GF-D8 (cell line): ENCODE measurements at places on chromosomes 4 and X.

GRCh38 chr4:121070274-121070673 lies 2.1 kb downstream of the NDNF start:
- no peak for DNase-seq

- DNase-seq: peak; percentile 44
Measured at GRCh38 chrX:85112293-85112692, 108.6 kb downstream of the APOOL start.

DNA sequence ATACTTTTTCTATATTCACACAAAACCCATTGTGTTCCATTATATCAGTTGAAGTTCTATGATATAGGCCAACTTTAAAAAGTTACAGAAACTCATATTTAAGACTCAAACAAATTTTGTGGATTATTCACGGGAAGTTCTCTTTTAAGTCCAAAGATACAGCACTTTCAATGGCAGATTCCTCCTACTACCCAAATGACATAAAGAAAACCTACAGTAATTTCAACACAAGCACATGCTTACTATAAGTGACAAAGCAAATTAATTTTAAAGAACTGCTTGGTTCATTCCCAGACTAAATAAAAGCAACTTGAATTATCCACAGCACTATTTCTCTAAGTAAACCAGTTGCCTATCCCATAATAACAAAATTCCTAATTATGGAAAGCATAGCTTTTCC lies 4.1 kb downstream of the PPA2 start:
- DNase-seq: no peak

DNA sequence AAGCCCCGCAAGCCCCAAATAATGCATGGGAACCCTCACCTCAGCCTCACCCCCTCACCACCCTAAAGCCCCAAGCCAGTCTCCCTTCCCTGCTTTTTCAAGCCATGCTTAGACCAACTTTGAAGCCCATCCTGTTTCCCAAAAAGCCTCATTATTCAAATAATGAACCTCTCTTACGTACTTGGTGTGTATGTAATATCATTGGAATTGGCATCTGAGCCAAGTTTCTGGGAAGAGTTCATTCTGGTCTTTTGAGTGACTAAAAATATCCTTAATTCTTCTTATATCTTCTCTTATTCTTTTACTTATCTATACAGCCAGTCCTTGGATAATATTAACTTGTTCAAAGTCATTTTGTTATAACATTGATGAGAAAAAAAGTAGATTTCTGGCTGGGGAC lies 875.8 kb upstream of the SLIT2 start:
- no peak for DNase-seq

DNA sequence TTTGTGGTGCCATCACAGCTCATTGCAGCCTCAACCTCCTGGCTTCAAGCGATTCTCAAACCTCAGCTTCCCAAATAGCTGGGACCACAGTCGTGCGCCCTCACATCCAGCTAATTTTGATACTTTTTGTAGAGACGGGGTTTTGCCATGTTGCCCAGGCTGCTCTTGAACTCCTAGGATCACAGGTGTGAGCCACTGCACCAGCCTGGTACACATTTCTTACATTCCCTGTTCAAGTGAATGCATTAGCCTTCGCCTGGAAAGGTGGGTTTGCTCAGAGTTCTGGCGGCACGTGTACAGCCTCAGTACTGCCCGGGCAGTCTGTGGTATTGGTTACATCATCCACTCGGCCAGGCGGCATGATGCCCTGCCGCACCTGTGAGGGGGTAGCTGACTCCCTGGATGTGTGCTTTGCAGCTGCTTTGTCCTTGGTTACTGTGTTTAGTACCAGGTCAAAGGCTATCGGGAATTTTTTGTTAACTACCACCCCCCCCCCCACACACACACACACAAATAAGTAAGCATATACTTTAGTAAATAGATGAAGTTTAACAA lies 57.1 kb downstream of the TNIP2 start:
- DNase-seq: no peak

DNA sequence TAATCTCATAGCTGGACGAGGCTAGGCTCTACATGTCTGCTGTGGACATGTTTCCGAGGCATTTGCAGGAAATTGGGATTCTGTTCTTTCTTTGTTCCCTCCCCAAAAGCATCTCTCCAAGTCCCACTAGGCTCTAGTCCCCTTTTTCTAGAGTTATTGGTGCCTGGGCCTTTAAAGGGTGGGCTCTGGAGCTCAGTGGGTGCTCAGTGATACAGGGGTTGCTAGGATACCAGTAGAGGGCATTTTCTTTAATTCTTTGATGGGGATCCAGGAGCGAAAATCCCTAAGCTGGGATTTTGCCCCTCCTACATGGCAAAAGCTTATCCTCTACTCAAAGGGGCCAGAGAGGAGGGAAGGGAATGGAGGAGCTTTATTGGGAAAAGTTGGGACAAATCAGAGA lies 34.2 kb downstream of the ARHGEF9 start:
- DNase-seq: no peak

DNA sequence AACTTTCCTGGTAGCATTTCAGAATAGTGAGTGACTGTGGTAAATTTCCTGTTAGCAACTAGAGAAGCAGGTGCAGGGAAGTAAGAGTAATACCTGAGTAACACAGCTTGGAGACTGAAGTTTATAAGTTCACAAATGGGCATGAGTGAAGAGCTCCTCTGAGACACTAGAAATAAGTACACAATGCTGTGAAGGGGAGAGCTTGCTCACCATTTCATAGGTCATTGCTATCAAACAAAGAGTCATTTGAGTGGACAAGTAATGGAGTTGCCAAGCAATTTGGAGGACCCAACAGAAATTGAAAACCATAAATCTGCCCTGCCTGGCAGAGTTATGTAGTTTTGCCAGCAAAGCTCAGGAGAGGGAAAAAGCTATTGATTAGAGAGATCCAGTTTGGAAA lies 523.6 kb downstream of the TRAM1L1 start:
- no peak for DNase-seq

GRCh38 chr4:162229670-162230069 lies 65.9 kb upstream of the FSTL5 start:
- DNase-seq: no peak

DNA sequence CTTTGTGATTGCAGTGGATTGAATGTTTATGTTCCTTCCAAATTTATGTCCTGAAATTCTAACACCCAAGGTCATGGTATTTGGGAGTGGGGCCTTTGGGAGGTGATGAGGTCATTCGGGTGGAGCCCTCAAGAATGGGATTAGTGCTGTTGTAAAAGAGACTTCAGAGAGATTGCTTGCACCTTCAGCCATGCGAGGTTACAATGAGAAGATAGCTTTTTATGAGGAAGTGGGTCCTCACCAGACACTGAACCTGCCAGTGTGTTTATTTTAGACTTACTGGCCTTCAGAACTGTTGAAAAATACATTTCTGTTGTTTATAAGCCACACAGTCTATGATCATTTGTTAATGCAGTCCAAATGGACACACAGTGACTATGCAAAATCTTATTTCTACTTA lies 161.0 kb upstream of the GPRIN3 start:
- DNase-seq: no peak

GRCh38 chr4:5782829-5783476 lies 72.0 kb downstream of the EVC start:
- DNase-seq: no peak

GRCh38 chr4:41611881-41612871 lies 74.2 kb downstream of the LIMCH1 start:
- no peak for DNase-seq

DNA sequence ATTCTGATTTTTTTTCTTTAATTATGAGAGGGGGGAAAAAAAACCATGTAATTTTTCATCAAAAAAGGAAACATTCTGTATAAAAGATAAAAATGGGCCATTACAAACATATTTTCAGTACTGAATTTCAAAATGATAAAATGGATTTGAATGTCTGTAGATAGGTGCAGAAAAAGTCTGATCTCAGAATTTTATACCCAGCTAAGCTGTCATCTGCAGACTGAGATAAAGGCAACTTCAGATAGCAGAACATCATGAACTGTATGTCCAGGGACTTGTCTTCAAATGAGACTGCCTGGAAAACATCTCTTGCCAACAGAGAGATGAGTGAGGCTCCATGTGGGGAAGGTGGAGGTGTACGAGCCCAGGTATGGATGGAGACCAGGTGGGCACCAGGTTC lies 118.5 kb upstream of the PSAPL1 start:
- no peak for DNase-seq

DNA sequence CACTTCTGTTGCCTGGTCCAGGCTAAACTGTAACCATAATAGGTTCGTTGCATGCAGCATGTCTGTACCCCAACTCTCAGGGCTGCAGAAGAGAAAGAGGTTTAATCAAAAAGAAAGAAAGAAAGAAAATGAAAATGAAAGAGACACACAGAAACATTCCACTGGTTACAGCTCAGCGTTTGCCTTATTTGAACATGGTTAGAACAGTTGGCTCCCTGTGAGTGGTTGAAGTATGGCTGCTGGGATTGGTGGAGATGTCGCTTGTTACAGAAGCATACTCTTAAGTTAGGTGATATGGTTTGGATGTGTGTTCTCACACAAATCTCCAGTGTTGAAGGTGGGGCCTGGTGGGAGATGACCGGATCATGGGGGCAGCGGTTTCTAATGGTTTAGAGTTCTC lies 36.3 kb downstream of the ARSD start:
- DNase-seq: no peak

GRCh38 chr4:41505161-41505661 lies 32.7 kb upstream of the LIMCH1 start:
- no peak for DNase-seq

DNA sequence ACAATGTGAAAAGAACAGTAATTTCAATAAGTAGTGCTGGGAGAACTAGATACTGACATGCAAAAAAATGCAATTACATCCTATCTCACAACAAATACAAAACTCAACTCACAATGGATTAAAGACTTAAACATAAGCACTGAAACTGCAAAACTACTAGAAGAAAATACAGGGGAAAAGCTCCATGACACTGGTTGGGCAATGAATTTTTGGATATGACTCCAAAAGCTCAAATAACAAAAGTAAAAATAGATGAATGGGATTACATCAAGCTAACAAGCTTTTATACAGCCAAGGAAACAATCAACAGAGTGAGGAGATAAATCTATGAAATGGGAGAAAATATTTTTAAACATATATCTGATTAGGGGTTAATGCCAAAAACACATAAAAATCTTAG lies 53.1 kb downstream of the ANKRD17 start:
- no peak for DNase-seq

GRCh38 chrX:20437683-20438082 lies 171.0 kb upstream of the RPS6KA3 start:
- peak; percentile 20 for DNase-seq

DNA sequence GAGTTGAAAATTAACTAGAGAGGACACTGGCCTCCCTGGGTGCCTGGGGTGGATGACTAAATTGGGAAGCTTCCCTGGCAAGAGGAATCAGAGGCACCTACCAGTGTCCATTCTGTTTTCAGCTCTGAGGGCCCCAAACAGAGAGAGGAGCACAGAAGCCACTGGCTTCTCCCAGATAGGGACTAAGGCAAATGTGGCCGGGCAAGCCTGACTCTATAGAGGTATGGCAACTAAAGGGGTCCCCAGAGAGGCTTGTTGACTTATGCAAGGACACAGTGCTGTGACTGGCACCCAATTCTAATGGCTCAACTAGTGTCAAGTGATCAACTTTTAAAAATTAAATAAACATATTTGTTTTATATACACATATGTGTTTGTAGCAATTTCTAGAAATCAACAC lies 17.2 kb downstream of the TRPC3 start:
- DNase-seq: no peak

DNA sequence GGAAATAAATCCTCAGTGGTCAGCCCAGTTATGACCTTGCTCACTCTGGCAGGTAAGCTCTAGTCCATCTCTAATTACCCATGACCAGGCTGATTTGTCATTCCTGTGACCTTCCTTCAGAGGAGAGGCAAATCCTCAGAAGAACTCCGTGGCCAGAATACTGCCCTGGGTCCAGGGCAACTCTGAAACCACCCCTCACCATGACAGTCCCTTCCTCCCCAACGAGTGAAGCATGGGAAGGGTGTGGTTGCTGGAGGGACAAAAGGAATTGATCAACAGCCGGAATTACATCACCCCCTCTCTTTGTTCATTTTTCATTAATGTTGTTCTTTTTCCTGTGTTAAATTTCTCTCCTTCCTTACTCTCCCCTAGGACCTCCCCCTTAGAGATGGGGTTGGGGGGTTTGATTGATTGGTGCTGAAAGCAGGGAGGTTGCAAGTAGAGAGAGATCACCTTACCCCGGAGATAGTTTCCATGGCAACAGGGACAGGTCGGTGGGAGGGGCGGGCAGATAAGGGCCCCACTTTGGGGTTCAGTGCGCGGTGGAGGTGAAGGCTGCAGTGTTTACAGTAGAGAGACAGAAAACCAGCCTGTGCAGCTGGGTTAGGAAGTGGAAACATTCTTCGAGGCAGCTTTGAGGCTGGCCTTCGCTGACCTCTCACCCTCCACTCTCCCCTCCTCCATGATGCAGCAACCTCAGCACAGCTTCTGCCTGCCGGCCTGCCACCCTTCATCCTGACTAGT lies 647.4 kb downstream of the BCOR start:
- DNase-seq: no peak

GRCh38 chr4:118158763-118159375 lies 124.6 kb downstream of the NDST3 start:
- DNase-seq: no peak

DNA sequence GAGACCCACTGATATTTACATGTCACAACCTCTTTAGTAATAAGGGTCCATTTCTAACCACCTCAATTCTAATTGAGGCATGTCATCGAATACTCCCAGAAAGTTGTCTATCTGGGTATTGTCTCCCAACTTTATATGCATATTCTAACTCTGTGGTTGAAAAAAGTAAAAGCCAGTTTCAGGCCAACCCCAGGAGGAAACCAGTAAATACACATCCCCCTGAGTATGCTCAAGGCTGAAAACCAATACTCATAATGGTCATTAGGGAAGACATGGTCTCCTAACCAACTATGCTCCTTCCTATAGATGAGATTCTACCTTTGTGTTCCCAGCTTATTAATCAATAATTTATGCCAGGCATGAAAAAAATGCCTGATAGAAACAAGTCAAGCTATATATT lies 96.6 kb downstream of the SH3KBP1 start:
- no peak for DNase-seq

DNA sequence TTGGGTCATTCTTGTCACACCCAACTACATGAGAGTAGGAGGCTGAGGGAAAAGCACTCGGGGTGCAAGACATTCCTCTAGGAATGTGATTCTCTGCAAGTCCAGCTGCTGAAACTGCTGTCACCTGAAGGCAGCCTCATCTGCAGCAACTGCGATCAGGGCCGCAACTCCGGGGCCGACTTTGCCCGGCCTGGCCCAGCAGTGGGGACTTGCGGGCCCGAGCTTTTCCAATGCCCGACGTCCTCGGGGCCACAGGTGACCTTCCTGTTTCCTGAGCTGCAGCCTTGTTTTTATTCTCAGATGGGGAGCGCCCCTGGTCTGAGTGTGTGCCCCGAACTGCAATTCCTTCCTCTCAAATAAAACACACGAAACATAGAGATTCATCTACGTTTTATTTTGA lies 104.7 kb upstream of the NKX1-1 start:
- DNase-seq: no peak

GRCh38 chrX:52349681-52350080 lies 19.1 kb upstream of the XAGE2 start:
- DNase-seq: no peak
